Stimulated activated CD8-positive, alpha-beta memory T cell treated with anti-CD3 and anti-CD28 coated beads, Interleukin-4, amount 100 ng/mL, for 48 hours (primary cell): ENCODE measurements at places on chromosomes 2 and 18.

- no peak for DNase-seq
Measured at GRCh38 chr18:46915800-46916550, 1.3 kb downstream of the PIAS2 start.

DNA sequence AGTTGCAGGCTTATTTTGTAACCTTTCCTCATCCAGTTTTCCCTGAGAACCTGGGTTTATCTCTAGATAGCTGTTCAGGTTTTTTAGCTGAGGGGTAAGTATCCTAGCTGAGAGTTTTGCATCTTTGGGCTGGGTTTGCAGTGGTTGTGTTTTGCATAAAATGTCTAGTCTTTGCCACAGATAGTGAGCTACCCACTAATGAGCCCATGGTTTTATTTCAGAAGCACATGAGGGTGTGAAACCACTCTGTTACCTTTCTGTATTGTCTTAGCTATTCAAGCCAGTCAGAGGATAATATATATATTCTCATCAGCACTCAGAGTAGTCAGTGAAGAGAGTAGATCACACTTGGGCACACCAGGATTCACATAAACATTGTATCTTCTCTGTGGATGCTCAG is 24.6 kb upstream of the TXNDC2 start:
- DNase-seq = no peak

DNA sequence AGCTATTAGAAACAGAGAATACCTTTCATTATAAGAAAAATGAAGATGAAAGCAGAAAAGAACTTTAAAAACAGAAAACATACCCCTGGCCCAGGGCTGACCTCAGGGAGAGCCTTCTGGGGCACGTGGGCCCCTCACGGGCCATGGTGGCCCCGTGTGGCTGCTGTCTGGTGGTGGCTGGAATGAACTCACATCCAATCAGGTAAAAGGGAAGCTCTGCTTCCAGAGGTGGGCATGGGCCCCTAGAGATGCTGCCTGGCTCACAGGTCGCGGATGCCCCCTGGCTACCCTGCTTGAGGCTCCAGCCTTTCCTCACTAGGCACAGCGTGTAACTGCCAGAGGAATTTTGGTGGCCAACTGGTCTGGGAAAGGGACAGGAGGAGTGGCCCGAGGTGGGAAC is 16.6 kb downstream of the SNORC start:
- DNase-seq = no peak

DNA sequence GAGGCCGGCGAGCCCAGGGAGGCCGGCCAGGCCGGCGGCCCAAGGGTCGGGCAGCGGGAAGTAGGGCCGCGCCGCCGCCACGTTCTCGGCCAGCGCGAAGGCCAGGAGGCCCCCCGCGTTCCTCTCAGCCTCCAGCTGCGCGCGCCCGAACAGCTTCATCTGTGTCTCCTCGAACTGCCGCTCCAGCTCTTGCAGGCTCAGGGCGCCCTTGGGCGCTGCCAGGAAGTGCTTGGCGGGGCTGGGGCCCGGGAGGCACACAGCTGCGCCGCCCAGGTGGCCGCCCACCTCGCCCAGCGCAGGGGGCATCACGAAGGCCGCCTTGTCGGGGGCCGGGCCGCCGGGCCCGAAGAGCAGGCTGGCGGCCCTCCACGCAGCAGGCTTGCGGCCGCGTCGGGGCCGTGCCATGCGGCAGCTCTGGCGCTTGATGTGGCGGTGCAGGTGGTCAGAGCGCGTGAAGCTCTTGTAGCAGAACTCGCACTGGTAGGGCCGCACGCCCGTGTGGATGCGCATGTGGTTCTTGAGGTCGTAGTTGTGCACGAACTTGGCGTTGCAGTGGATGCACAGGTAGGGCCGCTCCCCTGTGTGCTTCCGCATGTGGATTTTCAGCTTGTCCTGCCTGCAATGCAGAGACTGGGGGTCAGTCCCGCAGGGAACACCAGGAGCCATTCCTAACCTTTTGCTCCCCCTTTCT is 99.0 kb upstream of the SMAD2 start:
- DNase-seq = no peak

DNA sequence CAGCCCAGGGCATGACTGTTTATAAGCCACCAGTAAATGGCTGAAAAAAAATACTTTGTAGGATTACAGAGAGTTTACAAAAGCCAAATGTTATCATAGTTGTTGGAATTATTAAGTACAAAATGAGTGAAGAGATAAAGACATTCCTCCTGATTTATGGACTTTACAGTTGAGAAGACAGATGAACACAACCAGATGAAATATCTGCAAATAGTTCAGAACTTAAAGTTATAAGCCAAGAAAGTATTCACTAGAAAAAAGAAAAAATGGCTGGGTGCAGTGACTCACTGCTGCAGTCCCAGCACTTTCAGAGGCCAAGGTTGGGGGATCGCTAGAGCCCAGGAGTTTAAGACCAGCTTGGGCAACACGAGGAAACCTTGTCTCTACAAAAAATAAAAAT is 11.2 kb downstream of the PMAIP1 start:
- no peak for DNase-seq
